Stimulated activated naive B cell treated with anti-CD40 and anti-IgM and Interleukin-4, amounts not matched to agents 10 μg/mL and 1 μg/mL and 100 μg/mL, for 72 hours (primary cell): ENCODE measurements at places on chromosomes 7 and 10.

DNA sequence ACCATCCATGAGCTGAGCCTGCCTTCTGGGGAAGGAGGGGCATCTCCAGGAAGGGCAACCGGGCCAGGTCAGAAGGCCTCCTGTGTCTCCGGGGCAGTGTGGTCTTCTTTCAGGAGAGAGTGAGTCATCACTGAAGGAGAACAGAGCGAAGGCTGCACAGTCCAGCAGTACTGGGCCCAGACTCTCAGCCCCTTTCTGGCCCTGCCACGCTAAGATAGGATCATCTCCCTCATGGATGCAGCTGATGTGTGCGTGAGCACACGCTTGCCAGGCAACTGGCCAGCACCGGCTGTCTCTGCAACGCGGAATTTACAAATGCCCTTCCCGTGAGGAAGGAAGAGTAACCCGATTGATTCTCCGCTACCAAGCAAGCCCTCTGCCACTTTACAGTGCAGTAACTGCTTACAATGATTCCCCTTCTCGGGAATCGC is 328.2 kb downstream of the TNS3 start:
- H3K27ac ChIP-seq, result peak overlapping the region; percentile 47
- peaks cover 33% of the 10 kb centered on the region for H3K4me1 ChIP-seq
- H3K36me3 ChIP-seq, result no peaks in the 10 kb centered on the region
- no peaks in the 10 kb centered on the region for H3K27me3 ChIP-seq
- DNase-seq, result peak; percentile 11

- no peak overlapping the region for H3K27ac ChIP-seq
- H3K4me3 ChIP-seq, result no peak overlapping the region
- no peaks in the 10 kb centered on the region for H3K36me3 ChIP-seq
- peaks cover 5% of the 10 kb centered on the region for H3K4me1 ChIP-seq
These were observed 84.1 kb downstream of the FOXL3 start for GRCh38 chr7:373818-374705.

GRCh38 chr10:13399236-13399635 is 51.1 kb upstream of the SEPHS1 start:
- peaks cover 20% of the 10 kb centered on the region for H3K27me3 ChIP-seq
- H3K4me1 ChIP-seq, result no peaks in the 10 kb centered on the region
- peaks cover 2% of the 10 kb centered on the region for H3K36me3 ChIP-seq
- DNase-seq, result no peak

- peaks cover 76% of the 10 kb centered on the region for H3K27me3 ChIP-seq
- H3K4me1 ChIP-seq, result peaks cover 32% of the 10 kb centered on the region
- DNase-seq, result no peak
- peak overlapping the region; percentile 60 for H3K27ac ChIP-seq
- peaks cover 15% of the 10 kb centered on the region for H3K36me3 ChIP-seq
- no peak overlapping the region for H3K4me3 ChIP-seq
These were observed 1.8 kb upstream of the SP8 start for GRCh38 chr7:20788420-20788990.

GRCh38 chr7:131106681-131107336 is 220.9 kb upstream of the MKLN1 start:
- H3K36me3 ChIP-seq, result peaks cover 30% of the 10 kb centered on the region
- H3K4me1 ChIP-seq, result peaks cover 76% of the 10 kb centered on the region
- H3K4me3 ChIP-seq, result peak overlapping the region; percentile 98
- peak; percentile 43 for DNase-seq

GRCh38 chr7:86784765-86785164 is 141.1 kb downstream of the GRM3 start:
- no peaks in the 10 kb centered on the region for H3K4me1 ChIP-seq
- no peaks in the 10 kb centered on the region for H3K36me3 ChIP-seq

DNA sequence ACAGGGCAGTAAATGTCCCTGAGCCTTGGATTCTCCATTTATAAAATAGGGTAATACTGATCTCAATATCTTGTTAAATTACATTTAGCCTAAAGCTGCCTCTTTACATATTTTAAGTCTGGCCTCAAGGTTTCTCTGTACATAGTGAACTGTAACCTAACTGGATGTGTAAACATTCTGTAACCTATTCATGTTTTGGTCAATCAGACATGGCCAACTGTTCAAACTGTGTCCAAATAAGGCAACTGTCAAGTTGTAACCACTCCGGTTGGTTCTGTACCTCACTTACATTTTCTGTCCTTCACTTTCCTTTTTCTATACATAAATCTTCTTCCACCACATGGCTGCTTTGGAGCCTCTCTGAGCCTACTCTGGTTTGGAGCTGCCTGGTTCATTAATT is 107.1 kb upstream of the ITGB1 start:
- DNase-seq, result no peak
- H3K36me3 ChIP-seq, result no peaks in the 10 kb centered on the region
- H3K4me1 ChIP-seq, result no peaks in the 10 kb centered on the region

- H3K4me3 ChIP-seq, result peak overlapping the region; percentile 88
- H3K36me3 ChIP-seq, result peaks cover 26% of the 10 kb centered on the region
- H3K4me1 ChIP-seq, result peaks cover 49% of the 10 kb centered on the region
- no peak for DNase-seq
- no peaks in the 10 kb centered on the region for H3K27me3 ChIP-seq
- peak overlapping the region; percentile 89 for H3K27ac ChIP-seq
These were observed 4.8 kb downstream of the IMPDH1 start for GRCh38 chr7:128404886-128405470.

- no peak overlapping the region for H3K4me3 ChIP-seq
- H3K4me1 ChIP-seq, result no peaks in the 10 kb centered on the region
- H3K36me3 ChIP-seq, result no peaks in the 10 kb centered on the region
- no peak for DNase-seq
- H3K27ac ChIP-seq, result no peak overlapping the region
- H3K27me3 ChIP-seq, result peaks cover 18% of the 10 kb centered on the region
These were observed 177.5 kb downstream of the DNAJB6 start for GRCh38 chr7:157514306-157514705.

- peak overlapping the region; percentile 88 for H3K27ac ChIP-seq
- H3K27me3 ChIP-seq, result peaks cover 55% of the 10 kb centered on the region
- no peak for DNase-seq
- no peaks in the 10 kb centered on the region for H3K36me3 ChIP-seq
- H3K4me3 ChIP-seq, result peak overlapping the region; percentile 39
These were observed 1.5 kb downstream of the TRIL start for GRCh38 chr7:28956608-28957063.
